ENCODE measurements at places on chromosomes 7 and 10.

DNA sequence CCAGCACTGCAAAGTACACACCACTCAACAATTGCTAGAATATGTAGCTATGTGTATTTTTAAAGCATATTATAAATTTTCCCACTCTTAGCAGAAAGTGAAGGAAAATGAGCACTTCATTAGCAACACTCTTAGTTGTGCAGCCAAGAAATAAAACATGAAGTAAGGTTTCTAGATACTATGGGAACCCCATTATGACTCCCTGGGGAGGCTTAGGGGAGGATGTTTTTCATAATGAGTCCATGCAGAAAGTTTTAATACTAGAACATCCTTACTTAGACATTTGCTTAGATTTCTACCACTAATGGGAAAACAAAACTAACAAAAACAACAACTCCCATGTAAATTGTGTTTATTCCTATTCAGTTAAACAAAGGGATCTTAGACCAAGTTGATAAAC lies 148.4 kb upstream of the HDAC9 start:
- no peak for DNase-seq

DNA sequence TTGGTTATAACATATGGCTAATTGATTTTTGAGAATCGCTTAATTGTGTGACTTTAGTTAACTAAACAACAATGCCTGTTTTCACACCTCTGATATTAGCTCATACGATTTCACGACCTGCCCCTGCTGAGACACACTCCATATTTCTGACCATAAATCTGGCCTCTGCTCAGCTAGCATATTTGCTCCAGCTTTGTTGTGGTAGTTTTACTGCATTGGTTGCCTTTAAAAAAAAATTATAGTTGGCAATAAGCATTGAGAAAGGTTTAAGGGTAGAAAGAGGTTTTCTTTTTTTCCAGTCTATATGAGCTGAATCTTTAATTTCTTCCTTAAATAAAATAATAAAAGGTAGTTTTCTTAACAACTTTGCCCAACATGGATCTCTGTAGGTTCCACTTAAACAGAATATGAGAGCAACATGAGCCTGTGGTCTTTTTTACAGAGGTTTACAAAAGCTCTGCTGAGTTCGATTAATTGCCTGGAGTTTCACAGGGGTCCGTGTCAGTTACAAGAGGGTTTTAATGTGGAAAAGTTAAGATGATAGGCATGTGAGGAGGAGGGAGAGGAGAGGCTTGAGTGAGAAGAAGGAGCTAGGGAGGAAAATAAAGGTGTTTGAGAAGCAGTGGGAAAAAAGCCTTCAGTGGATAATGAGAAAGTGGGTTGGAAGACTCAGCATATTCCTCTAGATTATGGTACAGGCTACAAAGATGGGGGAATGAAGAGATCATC lies 318.2 kb downstream of the CXCL12 start:
- no peak for DNase-seq

DNA sequence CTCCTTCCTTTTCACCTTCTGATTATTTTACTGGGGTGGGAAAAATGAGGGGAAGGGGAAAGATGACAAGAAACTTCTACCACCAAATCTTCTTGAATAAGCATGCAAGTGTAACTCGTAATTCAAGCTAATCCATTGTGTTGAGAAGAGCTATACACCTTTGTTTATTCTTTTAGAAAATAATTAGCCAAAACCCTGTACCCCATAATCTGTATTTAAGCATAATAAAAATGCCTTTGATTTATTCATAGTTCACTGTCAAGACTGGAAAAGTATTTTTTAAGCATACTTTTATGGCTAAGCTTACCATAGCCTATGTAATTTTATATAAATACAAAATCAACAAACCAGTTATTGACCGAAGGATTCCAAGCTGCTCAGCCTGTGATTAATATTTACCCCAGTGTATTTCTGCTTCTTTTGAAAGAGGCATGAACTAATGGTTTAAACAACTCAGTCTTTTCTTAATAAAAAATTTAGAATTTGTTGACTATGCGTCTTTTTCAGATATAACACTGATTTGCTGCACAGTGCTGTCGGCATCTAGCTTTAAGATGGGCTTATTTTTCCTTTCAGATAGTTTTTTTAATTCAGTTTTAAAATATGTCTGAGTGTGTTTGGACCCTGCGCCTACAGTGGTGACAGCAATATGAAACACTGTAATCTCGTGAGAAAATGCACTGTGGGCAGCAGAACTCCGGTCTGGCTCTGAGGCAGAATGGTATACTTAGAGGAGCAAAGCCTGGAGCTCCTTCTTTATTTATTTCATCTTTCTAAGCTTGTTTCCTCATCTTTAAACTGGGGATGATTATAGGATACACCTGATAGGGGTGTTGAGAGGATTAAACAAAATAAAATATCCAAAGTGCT lies 238.8 kb upstream of the LRGUK start:
- no peak for DNase-seq

GRCh38 chr7:136133551-136133950 lies 156.4 kb upstream of the MTPN start:
- no peak for DNase-seq

- DNase-seq: peak; percentile 72
Measured at GRCh38 chr10:90741926-90742565, 115.8 kb downstream of the HTR7 start.

DNA sequence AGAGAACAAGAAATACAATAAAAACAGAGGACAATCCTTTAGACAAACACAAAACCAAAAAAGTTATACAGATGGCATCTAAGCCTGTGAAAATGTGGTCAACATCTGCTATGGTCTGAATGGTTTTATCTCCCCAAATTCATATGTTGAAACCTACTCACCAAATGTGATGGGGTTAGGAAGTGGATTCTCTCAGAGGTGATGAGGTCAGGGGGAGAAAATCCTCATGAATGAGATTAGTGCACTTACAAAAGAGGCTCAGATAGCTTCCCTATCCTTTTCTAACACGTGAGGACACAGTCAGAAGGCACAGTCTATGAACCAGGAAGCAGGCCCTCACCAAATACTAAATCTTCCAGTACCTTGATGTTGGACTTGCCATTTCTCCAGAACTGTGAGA lies 147.8 kb upstream of the GPR22 start:
- no peak for DNase-seq

GRCh38 chr7:138729444-138729843 lies 28.3 kb upstream of the SVOPL start:
- DNase-seq: no peak

- DNase-seq: no peak
Measured at GRCh38 chr7:40674316-40674715, 539.5 kb downstream of the SUGCT start.

DNA sequence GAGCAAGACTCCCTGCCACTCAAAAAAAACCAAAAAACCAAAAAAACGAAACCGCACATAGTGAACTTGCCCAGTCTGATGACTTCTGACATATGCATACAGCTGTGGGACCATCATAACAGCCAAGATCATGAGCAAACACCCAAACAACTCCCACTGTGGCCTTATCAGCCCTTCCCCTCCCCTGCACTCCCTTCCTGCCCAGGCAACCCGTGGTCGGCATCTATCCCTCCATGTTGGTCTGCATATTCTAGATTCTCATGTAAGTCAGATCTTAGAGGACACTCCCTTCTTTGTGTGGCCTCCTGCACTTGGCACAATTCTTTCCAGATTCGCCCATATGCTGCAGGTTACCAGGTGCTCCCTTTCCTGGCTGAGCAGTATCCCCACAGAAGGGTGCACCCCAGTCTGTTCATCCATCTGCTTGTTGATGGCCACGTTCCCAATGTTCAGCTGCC lies 72.8 kb downstream of the GNA12 start:
- DNase-seq: no peak

- no peak for DNase-seq
Measured at GRCh38 chr10:78424723-78425122, 391.1 kb downstream of the RPS24 start.

DNA sequence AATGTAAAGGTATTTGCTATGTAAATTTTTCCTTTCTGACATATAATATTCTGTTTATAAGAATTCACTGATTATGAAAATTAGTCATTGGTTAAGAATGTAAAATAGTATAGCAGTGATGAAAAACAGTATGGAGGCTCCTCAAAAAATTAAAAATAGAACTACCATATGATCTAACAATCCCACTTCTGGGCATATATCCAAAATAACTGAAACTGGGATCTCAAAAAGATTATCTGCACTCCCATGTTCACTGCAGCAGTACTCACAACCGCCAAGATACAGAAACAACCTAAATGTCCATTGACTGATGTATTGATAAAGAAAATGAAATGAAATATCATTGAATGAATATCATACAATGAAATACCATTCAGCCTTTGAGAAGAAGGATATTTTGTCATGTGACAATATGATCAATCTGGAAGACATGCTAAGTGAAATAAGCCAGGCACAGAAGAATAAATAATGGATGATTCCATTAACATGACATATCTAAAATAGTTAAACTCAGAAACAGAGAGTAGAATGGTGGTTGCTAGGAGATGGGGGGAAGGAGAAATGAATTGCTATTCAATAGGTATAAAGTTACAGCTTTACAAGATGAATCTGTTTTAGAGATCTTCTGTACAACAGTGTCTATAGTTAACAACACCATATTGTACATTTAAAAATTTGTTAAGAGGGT lies 14.0 kb downstream of the C10orf88 start:
- no peak for DNase-seq

- no peak for DNase-seq
Measured at GRCh38 chr10:117311261-117311660, 64.0 kb downstream of the PDZD8 start.

DNA sequence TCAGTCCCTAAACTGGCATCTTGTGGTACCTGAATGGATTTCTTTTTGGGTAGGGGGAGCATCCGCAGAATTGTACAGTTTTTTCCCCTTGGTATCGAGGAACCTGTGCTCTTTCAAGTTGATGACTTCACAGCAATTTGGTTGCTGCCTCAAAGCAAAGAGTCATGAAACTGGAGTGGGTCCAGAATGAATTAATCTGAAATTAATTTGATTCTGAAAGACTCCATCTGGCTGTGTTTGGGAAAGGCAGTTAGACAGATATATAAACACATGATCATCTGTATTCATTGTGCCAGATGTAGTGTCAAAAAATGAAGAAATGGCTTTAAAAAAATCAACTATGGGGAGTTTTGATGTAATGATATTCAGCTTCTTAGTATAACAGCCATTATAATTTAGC lies 136.1 kb downstream of the CELF2 start:
- DNase-seq: no peak

- no peak for DNase-seq
Measured at GRCh38 chr7:140989068-140989467, 25.7 kb downstream of the MRPS33 start.

DNA sequence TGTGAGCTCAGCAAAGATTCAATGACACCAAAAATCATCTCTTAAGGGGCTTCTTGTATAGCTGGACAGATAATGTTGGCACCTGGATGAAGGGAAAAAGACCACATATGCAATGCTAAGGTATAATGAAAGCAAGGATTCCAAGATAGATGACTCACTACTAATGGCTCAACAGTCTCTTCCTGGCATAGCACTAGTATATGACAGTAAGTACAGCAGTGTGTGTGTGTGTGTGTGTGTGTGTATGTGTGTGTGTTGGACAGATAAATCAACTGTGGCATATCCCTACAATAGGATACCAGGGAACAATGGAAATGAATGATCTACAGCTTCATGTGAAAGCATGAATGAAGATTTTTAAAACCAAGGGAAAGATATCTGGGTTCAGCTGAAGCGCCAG lies 257.1 kb downstream of the SFMBT2 start:
- DNase-seq: peak; percentile 44

DNA sequence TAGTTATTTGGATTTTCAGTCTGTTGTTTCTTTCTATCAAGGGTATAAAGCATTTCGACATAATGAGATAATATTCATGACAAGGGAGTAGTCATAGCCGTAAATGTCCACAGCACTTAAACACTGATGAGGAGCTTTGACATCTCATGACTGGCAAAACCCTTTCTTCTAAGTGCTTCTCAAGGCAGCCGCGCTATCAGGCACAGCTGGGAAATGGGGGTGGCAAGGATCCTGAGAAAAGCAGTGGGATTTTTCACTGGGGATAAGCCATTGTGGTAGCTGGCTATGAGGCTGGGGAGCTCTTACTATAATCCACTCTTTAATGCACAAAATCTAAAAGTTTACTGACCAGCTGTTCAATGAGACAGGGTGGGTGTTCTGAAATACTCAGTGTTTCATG lies 493.2 kb upstream of the KLF6 start:
- DNase-seq: no peak

GRCh38 chr7:35780070-35780469 lies 20.8 kb upstream of the SEPTIN7 start:
- peak; percentile 24 for DNase-seq

- peak; percentile 40 for DNase-seq
Measured at GRCh38 chr7:27723085-27723484, 16.9 kb upstream of the TAX1BP1 start.

DNA sequence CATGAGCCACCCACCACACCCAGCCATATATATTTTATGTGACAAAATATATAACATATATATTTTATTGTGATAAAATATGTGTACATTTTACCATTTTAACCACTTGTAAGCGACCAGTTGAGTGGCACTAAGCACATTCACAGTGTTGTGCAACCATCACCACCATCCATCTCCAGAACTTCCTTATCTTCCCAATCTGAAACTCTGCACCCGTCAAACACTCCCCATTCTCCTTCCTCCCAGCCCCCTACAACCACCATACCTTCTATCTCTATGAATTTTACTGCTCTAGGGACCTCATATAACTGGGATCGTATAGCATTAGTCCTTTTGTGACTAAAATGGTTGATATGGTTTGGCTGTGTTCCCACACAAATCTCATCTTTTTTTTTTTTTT lies 20.8 kb upstream of the CYTH3 start:
- no peak for DNase-seq

DNA sequence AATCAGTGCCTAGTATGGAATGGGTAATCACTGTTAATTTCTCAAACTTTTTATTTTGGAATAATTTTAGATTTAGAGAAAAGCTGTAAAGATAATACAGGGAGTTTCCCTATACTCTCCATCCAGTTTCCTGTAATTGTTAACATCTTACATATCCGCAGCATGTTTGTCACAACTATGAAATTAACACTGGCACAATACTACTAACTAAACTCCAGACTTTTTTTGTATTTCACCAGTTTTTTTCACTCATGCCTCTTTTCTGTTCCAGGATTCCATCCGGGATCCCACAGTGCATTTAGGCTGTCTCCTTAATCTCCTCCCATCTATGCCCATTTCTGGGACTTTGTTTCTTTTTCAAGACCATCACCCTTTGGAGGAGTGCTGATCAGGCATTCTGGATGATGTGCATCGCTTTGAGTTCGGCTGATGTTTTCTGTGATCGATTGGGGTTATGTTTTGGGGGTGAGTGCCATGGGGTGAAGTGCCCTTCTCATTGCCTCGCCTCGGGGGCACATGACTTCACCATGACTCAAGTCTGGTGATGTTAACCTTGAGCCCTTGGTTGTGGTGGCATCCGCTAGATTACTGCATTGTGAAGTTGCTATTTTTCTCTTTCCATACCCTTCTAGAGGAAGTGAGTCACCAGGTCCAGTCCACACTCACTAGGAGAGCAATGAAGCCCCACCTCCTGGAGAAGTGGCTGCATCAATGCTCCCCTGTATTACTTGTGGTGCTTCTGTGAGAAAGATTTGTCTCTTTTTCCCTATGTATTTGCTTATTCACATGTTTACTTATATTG lies 43.9 kb upstream of the GRB10 start:
- DNase-seq: peak; percentile 90

GRCh38 chr7:20561466-20561865 lies 54.0 kb upstream of the ABCB5 start:
- DNase-seq: no peak
